ENCODE measurements at places on chromosomes 1 and 21.

GRCh38 chr1:85576266-85576641, 4.3 kb upstream of the CCN1 start:
- no peak for DNase-seq

GRCh38 chr1:9350013-9350908, 57.6 kb downstream of the SPSB1 start:
- no peak for DNase-seq

DNA sequence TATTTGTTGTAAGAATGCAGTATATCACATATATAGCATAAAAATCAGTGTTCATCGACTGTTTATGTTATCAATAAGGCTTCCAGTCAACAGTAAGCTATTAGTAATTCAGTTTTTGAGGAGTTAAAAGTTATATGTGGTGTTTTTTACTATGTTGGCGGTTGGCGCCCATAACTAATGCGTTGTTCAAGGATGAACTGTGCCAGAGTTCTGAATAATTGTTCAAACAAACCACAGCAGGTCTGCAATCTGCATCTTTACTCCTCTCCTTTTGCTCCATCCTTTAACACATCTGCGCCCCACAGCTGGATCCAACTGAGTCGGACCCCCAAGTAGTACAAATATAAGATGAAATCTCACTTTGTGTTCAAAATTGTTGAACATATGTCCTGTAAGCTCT, 836.1 kb downstream of the LTN1 start:
- DNase-seq: no peak

DNA sequence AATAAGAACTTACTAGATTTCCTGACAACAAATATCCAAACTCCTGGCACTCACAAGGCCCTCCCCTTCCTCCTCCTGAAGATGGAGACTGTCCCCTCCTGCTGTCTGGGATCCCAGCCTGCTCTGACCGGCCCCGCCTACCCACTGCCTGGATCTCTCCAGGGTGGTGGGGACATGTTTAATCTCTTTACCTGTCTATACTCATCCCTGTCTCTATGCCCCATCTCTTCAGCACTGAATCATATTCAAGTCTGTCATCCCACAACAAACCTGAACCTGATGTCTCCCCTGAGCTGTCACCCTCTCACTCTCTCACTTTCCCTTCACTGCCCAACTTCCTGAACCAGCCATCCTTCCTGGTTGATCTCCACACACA, 22.1 kb downstream of the MATN1 start:
- no peak for DNase-seq

DNA sequence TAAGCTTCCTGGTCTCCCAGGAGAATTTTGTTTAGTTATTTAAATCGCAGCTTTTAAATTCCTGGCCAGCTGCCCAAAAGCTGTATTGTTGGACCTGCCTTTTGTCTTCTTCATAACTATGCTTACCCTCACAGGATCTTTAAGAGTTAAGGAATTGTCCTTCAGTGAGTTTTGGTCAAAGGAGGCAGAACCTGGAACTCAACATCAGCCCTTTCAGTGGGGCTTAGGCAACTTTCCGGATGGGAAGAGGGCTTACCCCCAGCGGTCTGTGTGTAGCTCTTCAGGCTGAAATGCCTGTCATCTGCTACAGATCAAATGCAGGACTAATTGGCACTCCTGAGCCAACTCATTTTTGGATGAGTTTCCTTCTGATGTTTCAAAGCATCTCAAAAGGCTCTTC, 402.6 kb downstream of the SIPA1L2 start:
- DNase-seq: no peak

DNA sequence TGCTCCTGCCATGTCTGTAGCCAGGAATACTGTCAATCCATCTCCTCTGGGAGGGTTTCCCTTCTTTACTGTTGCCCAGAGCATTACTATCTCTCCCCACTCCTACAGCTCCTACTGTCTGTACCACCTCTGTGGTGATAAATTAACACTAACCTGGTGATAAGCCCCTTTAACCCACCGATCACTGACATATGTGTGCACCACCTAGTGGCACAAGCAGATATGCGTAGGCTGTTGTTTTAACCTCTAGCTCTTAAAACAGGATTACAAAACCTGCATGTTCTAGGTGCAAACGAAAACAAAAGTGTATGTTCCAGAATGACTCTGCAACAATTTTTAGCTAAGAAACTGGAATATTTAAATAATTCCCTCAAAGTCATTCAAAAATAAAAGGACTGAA, 93.9 kb upstream of the BEND5 start:
- DNase-seq: no peak

GRCh38 chr1:184840596-184840995, 85.9 kb upstream of the EDEM3 start:
- no peak for DNase-seq

DNA sequence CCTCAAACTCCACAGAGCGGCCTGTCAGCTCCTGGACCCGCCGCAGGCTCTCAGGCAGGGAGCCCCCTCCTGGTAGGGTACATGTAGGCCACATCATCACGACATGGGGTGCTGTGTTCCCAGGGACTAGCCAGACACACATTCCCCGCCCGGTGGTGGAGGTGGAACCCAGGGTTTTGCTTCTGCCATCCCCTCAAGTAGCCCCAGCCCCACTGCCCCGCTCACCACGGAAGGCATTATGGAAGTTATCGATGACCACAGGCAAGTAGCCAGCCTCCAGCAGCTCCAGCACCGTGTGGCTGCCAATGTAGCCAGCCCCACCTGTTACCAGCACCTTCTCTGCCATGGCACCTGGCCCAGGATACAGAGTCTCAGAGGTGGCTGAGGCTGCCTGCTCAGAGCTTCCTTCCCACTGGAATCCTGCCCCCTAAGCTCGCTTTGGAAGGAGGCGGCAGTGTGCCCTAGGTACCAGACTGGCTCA, 1.9 kb downstream of the GALE start:
- DNase-seq: no peak

DNA sequence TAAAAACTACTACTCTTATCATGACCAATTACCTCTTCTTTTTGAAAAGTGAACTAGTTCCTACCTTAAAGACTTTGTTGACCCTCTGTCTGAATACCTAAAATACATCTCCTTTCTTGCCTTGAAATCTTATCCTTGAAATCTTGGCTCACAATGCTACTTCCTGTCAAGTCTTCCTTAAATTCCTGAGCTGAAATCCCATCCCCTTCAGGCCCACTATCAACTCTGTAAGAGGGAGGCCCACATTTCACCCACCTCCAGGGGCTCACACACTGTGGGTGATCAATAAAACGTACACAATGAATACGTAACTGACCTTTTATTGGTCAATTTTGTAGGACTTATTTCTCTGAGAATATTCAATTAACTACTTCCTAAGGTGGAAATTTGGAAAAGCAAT, 88.0 kb downstream of the APP start:
- DNase-seq: no peak

DNA sequence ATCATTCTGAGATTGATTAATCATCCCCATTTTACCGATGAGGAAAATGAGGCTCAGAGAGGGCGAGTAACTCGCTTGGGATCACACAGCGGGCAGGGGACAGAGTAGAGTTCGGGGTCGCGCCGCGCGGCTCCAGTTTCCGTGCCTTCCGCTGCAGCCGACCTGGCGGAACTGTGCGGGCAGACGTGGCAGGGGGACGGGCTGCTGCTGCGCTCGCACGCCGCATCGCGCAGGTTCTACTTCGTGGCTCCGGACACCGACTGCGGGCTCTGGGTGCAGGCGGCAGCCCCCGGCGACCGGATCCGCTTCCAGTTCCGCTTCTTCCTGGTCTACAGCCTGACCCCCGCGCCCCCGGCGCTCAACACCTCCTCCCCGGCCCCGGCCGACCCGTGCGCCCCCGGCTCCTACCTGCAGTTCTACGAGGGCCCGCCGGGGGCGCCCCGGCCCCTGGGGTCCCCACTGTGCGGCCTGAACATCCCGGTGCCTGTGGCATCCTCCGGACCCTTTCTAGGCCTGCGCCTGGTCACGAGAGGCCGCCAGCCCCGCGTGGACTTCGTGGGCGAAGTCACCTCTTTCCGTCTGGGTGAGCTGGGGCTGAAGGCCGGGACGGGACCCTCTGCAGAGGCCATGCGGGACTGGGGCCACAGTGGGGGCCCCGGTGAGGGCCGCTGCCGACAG, 2.3 kb downstream of the LDLRAD2 start:
- peak; percentile 53 for DNase-seq

GRCh38 chr1:95179205-95179986, 54.6 kb upstream of the RWDD3 start:
- DNase-seq: no peak

GRCh38 chr1:105317976-105318375, 1568.3 kb downstream of the AMY1C start:
- no peak for DNase-seq

DNA sequence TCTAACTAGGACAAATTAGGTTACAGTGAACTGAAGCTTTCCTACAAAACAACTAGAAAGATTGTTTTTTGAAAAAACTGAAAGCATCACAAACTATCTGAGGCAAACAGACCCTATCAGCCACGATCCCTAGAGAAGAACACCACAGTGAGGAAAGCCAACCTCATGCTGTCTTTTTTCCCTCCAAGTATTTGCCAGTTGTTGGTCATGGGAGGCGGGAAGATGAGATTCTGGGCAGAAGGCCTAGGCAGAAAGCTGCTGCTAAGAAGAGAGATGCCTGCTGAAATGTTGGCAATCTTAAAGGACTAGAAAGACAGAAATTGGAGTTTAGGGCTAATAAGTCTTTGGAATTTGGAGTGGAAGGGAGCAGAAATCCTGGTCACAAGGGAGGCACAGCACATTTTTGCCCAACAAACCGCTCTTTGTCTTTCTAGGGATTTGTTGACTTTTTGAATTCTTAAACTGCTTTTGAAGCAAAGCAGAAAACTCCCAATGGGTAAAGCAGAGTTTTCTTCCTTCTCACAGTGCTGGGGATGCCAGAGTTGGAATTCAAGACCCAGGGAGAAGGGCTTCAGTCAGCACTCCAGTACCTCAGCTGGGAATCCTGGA, 83.9 kb downstream of the MT1HL1 start:
- DNase-seq: no peak

- DNase-seq: no peak
These were observed 3.2 kb downstream of the TEX50 start for GRCh38 chr1:173638043-173639021.

- DNase-seq: no peak
These were observed 30.0 kb downstream of the WLS start for GRCh38 chr1:68202239-68202832.

GRCh38 chr1:162373541-162374260, 3.0 kb downstream of the SPATA46 start:
- DNase-seq: no peak

DNA sequence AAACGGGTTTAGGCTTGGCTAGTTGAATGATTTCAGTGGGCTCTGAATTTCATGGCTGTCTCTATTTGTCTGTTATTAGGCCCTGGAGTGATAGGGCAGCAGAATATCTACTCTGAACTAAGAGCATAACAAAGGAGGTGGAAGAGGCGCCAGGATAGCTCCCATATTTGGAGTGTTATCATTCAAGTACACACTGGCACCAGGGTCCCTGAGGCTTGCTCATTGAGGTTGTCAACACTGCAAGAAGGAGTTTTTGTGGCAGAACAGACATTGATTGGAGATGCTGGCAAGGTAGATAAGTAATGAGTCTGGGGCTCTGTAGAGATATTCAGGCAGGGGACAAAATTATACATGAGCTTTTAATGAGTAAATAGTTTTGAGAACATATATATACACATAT, 1748.4 kb downstream of the MRPL39 start:
- DNase-seq: no peak

DNA sequence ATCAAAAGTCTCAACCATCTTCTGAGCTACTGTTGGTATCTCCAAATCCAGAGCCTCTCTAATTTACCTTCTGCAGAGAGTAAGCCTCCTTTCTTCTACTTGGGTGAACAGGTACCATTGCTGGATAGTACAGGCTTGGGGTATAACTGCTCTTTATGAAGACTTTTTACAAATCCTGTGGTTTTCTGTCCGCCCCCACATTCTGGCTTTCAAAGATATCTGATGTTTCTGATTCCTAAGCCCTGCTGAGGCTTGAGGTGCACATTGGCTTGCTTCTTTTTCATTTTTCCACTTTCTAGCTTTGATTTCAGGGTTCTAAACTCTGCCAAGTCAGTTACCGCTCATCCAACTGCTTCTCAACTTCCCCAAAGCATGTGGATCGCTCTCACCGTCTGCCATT, 37.1 kb downstream of the TENT5C start:
- DNase-seq: no peak

DNA sequence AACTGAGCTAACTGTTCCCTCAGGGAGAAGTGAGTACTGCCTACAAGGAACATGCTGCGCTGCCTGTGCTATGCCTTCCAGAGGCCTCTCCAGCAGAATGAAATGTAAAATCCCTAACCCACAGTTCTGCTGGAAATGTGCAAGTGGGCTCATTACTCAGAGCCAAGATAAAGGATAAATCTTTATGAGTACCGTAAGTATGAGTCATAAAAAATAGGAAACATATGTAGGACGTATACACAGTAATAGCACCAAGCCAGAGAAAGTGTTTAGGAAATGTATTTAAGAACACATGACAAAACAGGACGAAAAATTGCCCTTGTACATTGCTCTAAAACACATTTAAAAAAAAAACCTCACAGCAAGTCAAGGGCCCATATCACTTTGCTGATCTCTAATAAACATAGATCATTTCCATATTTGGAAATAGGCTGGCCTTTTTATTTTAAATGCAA, 104.6 kb downstream of the TGFBR3 start:
- no peak for DNase-seq

DNA sequence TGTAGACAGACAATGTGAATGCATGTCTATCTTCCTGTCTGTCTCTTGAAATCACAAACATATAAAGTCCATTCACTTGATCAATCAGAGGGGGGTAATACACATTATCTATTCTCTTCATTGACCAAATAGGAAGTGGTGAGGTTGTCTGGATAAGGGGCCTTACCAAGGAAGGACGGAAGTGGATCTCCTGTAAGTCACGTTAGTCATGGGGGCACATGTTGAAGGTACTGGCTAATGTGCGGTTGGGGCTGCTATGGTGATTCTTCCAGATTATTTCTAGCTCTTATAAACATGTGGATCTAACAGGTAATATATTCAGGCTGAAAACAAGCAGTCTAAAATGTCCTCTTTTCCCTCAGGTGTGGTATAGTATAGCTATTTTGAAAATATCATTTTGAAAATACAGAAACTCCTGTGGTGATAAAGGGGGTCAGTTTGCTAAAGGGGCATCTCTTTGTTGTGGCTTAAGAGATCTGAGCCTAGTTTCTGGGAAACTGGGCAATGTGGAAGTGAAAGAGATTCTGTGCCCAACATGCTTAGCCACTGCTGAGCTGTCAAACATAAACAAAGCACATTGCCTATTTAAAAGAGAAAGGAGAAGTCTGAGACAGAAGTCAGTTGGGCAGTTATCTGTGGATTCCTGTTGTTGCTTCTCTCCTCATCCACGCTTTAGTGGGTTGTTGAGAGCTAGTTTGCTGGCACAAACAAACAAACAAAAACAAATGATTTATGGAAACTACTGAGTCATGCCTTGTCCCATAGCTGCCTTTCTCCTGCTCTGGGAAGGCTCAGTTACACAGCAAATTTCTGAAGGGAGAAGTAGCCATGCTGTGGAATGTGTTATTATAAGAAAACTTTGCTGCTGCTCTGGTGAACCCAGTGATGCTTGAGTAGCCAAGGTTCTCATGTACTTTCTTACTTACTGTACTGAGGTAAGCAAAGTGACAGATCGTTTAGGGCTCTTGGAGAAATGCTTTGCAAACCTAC, 166.9 kb downstream of the HLX start:
- no peak for DNase-seq

Data from activated B cell treated with CpG ODN at 0.5 μM for 24 hours (primary cell).